Activated T-helper 1 cell treated with Interleukin-2 at 50 U/mL for 16 hours (primary cell): ENCODE measurements at places on chromosomes 7 and 10.

- no peak for DNase-seq
These were observed 556.9 kb downstream of the DNAJB9 start for GRCh38 chr7:109126404-109127050.

- DNase-seq = no peak
These were observed 3.5 kb upstream of the AKR1B1 start for GRCh38 chr7:134462337-134462925.

DNA sequence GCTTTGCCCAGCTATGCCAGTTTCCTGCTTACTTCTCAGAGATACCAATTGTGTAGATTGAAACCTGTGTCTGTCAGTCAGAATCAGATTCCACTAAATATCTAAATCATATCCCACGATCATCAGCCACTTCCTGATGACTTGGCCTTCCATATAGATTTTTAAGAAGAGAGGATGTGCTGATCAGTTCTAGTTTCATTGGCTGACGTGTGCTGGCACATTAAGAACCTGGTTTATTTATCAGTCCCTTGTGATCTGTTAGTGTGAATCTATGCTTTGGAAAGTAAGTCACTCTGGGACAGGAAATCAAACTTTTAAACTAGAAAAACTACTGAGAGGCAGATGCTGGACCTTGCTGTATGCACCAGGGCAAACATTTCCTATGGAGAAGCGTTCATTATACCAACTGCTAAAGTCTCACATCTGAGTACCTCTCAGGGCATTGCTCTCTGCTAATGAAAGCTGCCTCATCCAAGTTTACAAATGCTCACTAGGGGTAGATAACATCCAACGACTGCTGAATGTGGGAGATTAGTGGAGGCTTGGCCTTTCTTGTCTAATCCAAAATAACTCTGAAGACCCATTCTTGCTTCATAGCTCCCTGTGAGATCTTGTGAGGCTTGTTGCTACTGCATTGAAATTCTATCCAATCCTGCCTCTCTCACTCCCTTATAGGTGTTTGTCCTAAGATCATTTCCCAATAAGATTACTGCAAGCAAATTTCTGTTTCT lies 109.1 kb downstream of the ARL4A start:
- no peak for DNase-seq

- no peak for DNase-seq
These were observed 44.7 kb downstream of the TBXAS1 start for GRCh38 chr7:139873593-139874301.
